Epithelial cell of esophagus (primary cell): ENCODE measurements at places on chromosomes 3 and 15.
A peak's percentile ranks its signal among the peaks of the same experiment; 100 is the strongest.

GRCh38 chr3:426072-426471, 229.5 kb downstream of the CHL1 start:
- DNase-seq: peak; percentile 79

DNA sequence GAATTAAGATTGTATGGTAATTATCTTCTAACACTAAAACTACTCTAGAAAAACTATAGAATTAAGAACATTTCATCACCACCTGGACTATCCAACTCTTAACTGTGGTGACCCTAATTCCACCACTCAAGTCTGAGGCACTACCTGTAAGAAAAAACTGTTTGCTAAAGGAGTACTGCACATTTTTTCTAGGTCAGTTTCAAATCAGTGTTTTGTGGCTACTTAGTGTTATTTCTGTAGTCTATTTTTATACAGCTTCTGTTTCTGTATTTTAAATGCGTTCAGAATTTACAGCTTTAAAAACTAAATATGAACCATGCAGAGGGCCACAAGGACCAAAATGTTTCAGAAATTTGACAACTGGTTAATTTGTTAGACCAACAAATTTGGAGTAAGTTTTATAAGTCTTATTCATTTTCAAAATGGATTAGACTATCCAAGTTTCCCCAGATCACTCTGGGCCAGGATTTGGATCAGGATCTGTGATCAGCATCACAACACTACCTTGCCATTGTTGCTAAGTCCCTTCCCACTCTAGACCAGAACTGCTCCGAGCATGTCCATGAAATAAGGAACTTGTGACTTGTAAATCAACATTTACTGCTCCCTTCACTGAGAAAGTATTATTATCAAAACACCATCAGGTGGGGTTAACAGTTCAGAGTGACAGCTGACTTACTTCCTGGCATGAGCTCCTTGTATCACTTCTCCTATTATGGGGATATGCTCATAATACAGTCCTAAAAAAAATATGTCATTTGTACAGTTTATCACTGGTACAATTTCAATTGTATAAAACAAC, 8.6 kb downstream of the GLT8D1 start:
- no peak for DNase-seq

DNA sequence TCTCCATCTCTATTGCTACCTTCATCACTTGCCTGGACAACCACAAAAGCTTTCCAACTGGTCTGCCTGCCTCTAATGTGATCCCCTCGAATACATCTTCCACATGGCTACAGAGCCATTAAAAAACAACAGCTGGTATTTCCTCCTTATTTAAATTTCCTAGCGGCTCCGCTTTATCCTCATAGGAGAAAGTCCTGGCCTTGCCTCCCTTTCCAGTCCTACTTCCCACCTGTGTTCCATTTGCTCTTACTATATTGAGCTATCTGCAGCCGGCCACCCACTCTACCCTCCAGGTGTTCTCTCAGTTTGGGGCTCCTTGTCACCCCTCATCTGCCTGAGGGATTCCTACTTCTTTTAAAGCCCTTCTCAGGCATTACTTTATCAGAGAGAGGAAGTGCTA, 49.7 kb upstream of the TSPAN3 start:
- no peak for DNase-seq

DNA sequence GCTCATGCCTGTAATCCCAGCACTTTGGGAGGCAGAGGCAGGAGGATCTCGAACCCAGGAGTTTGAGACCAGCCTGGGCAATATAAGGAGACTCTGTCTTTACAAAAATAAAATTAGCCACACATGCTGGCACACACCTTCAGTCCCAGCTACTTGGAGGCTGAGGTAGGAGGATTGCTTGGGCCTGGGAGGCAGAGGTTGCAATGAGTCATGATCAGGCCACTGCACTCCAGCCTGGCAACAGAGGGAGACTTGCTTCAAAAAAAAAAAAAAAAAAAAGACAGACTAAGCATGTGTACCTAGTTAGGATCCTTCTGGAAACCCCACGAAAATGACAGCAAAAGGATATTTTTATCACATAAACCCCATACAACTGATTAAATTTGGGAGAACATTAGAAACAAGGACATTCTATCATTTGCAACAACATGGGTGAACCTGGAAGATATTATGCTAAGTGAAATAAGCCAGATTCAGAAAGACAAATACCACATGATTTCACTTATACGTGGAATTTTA, 44.9 kb downstream of the METTL6 start:
- no peak for DNase-seq

GRCh38 chr3:64167868-64168267, 57.4 kb downstream of the PRICKLE2 start:
- DNase-seq: peak; percentile 64

DNA sequence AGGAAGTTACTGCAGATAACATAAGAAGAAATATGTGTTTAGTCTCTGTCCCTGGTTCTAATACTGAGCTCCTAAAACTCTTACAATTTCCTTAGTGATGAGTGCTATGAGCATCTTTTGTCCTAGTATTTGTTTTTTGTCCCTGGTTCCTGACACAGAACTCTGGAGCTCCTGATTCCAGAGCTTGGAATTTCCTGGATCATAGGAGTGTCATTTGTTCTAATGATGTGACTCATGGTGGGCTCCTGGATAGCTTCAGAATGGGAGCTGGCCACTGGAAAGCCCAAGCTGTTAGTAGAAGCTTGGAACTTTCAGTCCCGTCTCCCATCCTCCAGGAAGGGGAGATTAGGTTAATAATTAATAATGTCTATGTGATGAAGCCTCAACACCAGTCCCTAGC, 98.2 kb downstream of the CNTN6 start:
- no peak for DNase-seq

DNA sequence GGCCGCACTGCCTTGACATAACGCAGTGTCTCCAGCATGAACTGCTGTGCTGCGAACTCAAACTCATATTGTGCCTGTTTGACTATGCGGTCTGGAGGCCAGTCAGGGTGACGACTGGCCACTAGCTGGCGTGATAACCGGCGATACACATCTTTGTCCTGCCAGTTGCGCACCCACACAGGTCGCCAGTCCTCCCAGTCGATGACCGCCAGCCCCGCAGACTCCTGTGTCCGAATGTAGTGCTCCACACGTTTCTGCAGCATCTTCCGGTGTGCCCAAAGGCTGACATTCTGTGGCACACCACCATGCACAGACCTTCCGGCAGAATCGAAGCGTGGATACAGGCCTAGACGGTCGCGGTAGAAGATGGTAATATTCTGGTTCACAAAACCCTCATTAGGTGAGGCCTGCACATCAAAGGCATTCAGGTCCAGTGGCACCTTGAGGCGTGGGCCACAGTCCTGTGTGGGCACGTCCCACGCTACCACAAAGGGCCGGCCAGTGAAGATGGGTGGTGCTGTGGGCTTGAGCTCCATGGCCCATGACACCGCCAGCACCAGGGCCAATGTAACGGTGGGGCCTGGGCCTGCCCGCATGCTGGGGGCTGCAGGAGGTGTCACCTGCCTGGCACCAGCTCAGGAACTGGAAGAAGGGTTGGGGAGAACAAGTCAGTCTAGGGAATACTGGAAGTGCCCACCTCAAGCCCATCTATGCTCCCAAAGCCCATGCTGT, 2.5 kb downstream of the HYAL2 start:
- DNase-seq: no peak

DNA sequence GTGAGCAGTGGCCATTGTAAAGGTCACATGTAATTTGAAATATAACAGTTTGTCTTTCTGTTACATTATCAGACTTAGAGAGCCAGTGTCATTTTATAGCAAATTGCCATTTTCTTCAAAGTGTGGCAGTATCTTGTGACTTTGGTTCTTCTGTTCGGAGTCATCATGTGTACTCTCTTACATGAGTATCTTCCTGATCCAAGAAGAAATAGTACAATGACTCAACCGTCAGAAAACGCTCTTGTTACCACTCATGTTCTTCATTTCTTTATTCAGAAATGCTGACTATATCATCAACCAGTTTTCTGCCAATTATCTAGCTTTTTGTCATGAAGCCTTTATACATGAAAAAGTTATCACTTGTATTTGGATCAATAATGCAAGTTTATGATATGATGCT, 93.6 kb upstream of the CGNL1 start:
- no peak for DNase-seq

DNA sequence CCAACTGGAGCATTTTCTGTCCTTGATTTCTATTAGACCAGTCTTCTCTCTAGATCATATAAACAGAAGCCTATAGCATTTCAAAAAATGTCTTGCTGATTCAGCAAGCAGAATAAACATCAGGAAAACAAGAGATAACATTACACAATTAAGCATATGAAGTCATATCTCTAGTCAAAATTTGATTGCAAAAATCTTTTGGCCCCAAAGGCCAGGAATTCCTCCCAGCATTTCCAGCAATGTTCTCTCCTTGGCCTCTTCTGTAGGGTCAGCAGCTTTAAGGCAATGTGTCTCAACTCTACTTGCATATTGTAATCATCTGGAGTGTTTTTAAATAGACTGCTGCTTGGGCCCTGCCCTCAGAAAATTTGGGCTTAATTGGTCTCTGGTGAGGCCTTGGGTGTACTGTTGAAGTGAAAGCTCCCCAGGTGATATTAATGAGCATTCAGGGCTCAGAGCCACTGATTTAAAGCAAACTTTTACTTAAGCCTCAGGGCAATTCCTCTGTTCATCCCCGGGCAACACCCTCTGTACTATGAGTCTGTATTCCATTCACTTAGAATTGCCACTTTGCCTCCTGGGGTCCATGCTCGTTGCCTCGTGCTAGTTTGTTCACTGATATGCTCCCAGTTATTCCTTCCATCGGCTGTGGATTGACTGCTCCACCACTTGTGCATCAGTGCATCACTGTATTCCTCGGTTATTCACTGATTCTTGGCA, 1072.6 kb downstream of the ROBO2 start:
- DNase-seq: no peak

GRCh38 chr3:127013758-127014535, 31.0 kb downstream of the PLXNA1 start:
- no peak for DNase-seq

GRCh38 chr15:51133140-51133765, 38.5 kb upstream of the TNFAIP8L3 start:
- DNase-seq: peak; percentile 27

DNA sequence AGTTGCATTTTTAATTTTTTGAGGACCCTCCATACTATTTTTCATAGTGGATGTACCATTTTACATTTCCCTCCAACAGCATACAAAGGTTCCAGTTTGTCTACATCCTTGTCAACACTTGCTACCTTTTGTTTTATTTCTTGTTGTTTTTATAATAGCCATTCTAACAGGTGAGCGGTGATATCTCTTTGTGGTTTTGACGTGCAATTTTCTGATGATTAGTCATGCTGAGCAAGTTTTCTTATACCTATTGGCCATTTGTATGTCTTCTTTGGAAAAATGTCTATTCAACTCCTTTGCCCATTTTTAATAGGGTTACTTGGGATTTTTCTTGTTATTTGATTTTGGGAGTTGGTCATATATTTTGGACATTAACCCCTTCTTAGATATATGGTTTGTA, 187.0 kb downstream of the CDIN1 start:
- peak; percentile 62 for DNase-seq

DNA sequence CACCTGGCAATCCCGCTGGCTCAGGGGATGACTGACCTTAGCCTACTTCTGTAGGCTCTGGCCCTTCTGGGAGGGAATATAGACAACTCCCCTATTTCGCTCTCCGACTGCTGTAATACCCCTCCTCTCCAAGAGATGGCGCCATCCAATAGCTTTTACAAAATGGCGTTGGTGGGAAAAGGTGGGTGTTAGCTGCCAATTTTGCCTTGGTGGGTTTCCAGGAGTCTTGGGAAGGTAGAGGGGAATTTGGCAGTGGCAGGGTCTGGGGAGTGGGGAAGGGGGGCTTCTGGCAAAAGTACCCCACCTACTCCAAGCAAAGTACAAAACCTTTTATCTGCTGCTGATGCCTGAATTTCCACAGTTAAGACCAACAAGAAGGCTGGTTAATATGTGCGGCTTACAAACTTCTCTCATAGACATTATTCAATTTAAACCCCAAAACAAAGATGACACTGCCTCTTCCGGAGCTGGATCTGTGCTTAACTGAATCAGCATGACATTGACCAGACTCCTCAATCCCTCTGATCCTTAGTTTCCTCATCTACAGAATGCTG, 62.1 kb downstream of the RASGRF1 start:
- DNase-seq: peak; percentile 48

DNA sequence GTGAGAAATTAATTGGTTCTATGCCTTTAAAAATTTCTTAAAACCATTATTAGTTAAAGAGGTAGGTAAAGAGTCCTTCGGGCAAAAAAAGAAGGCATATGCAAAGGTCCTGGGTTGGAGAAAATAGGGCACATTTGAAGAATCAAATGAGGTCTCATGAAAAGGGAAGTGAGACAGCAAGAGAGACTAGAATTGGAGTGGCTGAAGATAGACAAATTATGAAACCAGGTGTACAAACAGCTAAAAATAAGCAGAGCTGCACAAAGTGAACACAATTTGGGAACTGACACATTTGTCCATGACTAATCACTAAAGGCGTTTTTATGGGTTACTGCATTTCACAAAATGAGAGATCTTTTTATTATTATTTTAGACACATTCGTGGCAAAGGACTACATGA, 581.2 kb downstream of the PYDC2 start:
- no peak for DNase-seq

DNA sequence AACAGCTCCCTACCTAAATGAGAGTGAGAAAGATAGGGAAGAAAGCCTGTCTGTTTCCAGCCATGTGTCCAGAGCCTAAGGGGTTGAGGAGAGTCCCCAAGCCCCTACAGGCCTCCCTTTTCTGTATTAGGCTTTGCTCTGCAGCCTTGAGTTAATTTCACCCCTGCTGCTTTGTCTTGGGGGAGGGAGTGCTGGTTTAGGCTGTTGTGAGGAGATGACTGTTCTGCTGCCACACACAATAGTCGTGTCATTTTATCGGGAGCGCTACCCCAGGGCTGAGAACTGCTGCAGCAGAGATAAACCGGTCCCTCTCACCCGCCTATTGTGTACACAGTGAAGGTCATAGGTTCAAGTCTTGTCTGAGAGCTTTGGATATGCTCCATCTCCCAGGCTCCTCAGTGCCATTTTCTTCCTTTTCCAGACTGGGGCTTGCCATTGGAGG, 1.4 kb downstream of the ZNF609 start:
- peak; percentile 39 for DNase-seq

DNA sequence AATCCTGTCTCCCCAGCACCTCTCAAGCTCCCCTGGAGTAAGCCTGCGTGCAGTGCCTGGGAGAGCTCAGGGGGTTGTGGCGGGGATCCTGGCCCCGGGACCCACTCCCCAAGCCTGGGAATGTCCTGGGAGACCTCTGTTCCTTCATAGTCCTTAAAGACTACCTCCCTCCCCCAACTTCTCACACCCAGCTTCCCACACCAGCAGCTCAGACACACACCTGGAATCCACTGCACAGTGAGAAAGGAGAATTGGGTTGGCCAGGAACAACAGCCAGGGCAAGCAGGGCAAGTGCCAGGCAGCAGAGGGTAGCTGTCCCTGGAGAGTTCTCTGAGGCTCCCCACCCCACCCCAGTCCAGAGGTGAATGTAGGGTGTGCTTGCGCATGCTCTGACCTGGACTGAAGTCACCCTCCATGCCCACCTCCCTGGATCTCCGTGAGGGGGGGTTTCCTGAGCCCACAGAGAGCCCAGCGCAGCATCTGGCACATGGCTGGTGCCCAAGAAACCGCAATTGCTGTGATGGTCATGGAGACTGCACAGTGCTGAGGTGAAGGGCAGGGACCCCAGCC, 22.2 kb downstream of the PSTPIP1 start:
- no peak for DNase-seq

- DNase-seq: peak; percentile 77
These were observed at the start of gene PLXNA1 for GRCh38 chr3:126982471-126983175. PLXNA1 (plus strand) TSS chr3:126983115; CDS start chr3:126988594, 5,479 bp downstream.

- DNase-seq: peak; percentile 8
These were observed 62.1 kb upstream of the CCDC54 start for GRCh38 chr3:107315141-107315540.

- DNase-seq: no peak
These were observed 28.4 kb downstream of the PXYLP1 start for GRCh38 chr3:141259821-141260629.
